ENCODE measurements at places on chromosomes 11 and 22. TPM values are rescaled to one million over a fixed set of nuclear protein-coding genes. Genes with fewer than 3 reads are reported as not detected.

DNA sequence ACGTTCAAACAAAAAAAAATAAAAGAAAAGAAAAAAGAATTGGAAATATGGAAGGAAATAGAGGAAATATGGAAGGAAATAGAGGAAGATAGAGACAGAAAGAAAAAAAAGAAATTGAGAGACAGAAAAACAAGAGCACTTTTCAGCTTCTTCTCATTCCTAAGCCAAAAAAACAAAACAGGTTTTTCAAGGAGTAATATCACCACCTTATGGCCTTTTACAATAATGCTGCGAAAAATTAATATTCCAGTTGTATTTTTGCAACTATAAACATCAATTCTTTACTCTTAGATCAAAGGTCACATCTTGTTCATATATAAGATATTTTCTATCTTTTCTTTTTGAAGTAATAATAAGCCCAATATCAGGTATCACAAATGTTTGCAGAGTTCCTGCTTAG, 328.3 kb downstream of the FAT3 start:
- DNase-seq, result no peak

Gene APOBEC3B
- 5.0 TPM for total RNA-seq

Gene FAR1
- 44.7 TPM for total RNA-seq

DNA sequence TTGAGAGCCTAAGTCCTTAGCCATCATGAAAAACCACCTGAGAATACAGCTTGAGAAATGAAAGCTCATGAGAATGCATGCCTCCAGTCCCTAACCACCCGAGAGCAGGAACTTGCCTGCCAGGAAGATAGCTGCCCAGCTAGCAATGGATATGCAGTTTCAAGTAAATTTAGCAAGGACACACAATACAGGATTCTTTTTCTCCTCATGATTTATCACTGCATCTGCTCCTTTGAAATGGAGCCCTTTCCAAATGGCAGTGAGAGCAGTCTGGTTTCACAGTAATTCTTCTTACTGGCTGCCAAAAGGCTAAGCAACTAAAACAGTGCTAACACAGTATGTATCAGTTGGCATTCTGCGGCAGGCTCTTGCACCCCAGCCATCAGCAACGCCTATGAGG, 109.9 kb downstream of the MICAL3 start:
- no peak for DNase-seq

DNA sequence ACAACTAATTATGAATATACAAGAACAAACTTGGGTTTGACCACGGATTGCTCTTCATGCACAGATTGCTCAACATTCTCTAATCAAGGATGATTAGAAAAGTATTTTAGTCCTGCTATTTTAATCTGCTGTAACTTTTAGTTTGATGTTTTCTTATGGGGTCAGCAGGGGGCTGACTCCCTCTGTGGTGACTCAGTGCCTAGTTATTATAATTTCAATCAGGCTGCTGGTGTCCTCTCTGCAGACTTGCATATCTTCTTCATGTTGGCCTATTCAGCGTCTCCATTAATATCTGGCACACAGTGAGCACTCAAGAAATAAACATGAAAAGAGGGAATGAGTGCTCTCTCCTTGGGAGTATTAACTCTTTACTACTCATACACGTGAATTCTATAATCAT, 223.8 kb upstream of the DDI1 start:
- DNase-seq, result no peak

DNA sequence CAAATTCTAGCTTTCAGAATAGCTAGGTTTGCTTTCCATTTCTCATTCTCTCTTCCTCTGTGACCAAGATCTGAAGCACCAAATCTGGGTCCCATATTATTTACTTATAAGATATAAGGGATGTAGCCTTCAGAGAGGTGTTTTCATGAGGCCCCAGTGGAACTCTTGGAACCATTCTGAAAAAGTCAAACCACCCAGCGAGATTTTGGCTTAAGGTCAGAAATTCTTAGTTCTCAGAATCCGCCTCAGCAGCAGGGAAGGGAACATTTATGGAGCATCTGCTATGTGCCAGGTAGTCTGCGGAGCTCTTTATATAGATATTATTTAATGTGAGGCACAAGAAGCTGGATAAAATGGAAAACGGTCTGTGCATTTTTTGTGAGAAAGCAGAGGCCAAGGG, 6.3 kb downstream of the NAV2 start:
- DNase-seq, result no peak

Gene GAB4
- not detected for total RNA-seq

Data from activated CD8-positive, alpha-beta T cell treated with anti-CD3 and anti-CD28 coated beads for 36 hours (primary cell).